ENCODE measurements at places on chromosomes 6 and 20.
A peak's percentile ranks its signal among the peaks of the same experiment; 100 is the strongest.

DNA sequence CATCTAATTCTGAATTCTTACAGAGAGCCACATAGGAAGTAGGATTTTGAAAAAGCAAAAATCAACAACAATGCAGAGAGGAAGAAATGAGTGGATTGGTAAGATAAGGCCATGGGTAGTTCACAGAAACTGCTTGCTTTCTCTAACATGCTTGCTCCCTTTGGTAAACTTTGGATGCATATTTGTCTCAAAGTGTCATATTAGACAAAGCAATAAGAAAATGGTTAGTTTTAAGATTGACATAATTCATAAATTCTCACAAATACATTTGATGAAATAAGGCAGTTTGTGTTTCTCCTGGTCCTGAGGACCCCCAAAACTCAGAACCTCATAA is 31.7 kb downstream of the UTRN start:
- no peak for DNase-seq

- DNase-seq, result no peak
Measured at GRCh38 chr6:167811442-167812087, 15.1 kb upstream of the AFDN start.

DNA sequence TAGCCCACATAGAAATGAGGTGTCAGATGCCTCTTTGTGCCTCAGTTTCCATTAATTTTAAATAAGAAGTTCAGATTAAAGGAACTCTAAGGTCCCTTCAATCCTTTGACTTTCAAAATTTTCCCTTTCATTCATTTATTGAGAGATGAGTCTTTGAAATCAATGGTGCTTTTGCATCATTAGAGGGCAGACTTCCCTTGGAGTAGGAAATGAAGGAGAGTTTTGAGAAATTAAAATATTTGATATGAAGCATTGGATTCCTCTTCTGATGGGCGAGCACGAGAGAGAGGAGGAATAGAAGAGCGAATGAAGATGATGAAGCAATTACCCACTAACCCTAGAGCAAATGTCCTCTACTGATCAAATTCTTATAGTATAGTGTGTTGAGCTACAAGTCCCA is 105.7 kb downstream of the EDN1 start:
- DNase-seq, result no peak

DNA sequence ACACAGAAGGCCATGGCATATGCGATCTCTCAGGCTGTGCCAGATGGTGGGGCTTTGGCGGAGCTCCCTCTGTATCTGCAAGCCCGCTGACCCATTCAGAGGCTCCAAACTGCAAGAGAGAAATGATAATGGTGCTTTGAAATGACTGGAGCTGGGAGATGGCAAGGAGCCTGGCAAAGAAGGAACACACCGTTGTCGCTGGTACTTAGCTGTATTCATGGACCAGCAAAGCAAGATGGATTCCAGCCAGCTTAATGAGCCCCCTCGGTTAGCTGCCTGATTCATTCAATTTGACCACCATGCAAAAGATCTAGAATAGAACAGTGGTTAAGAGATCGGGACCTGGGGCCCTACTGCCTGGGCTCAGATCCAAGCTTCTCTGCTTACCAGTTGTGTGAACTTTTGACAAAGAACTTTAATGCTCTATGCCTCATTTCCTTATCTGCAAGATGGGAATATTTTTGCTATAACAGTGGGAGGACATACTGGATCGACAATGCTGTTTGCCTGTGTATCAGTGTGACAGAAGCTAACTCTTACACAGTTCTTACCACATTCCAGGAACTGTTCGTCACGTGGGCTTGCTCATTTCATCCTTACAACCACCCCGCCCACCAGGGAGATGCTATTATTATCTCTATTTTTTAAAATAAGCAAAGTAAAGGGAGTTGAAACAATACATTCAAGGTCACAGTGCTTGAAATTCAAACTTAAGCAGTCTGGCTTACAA is 317.8 kb upstream of the SULF2 start:
- DNase-seq, result no peak

- DNase-seq, result peak; percentile 49
Measured at GRCh38 chr20:3407040-3407770, at the start of gene DNAAF9. TSS of gene DNAAF9 (minus strand) at chr20:3407669. CDS start at chr20:3407557, 112 bp downstream.

GRCh38 chr20:16158090-16158975 is 414.9 kb downstream of the KIF16B start:
- DNase-seq, result peak; percentile 20

DNA sequence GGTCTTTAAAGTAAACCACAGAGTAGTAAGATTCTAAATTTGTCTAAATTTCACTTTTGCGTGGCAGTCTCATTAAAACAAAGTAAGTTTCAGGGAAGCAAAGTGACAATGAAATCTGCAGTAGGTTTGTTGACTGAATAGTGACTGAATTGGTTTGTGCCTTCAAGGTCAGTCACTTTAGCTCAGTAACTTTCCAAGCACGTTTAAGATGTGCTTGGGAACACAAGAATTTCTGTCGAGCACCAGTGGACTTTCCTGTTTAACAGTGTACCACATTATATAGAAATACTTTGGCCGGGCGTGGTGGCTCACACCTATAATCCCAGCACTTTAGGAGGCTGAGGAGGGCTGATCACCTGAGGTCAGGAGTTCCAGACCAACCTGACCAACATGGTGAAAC is 1.7 kb upstream of the CD24 start:
- DNase-seq, result no peak

DNA sequence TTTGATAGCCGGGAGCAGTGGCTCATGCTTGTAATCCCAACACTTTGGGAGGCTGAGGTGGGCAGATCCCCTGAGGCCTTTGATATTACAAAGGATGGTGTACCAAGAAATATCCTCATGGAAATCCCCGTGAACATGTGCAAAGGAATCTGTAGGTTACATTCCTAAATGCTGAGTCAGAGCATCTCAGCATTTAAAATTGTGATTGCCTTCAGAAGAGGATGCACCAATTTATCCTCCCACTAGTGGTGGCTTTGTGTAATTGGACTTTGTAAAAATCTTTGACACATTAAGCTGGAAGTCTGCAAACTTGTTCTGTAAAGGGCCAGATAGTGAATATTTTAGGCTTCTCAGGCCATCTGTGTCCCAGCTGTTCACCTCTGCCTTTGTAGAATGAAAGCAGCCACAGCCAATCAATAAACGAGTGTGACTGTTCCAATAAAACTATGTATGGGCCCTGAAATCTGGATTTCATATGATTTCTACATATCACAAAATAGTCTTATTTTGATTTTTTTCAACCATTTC is 11.8 kb downstream of the TMEM14B start:
- DNase-seq, result no peak
